Inflammatory macrophage treated with lipopolysaccharide for 4 hours (primary cell): ENCODE measurements at places on chromosomes 12 and 14.

GRCh38 chr12:16163901-16164300 lies 113.6 kb downstream of the SLC15A5 start:
- DNase-seq = peak; percentile 78

GRCh38 chr14:58395812-58396788 lies at the start of gene TOMM20L:
TOMM20L (plus strand) TSS chr14:58395930; CDS start chr14:58395958, 28 bp downstream.
- DNase-seq = peak; percentile 73

GRCh38 chr14:50667684-50667995 lies 466 bp downstream of the SAV1 start:
- no peak for DNase-seq

DNA sequence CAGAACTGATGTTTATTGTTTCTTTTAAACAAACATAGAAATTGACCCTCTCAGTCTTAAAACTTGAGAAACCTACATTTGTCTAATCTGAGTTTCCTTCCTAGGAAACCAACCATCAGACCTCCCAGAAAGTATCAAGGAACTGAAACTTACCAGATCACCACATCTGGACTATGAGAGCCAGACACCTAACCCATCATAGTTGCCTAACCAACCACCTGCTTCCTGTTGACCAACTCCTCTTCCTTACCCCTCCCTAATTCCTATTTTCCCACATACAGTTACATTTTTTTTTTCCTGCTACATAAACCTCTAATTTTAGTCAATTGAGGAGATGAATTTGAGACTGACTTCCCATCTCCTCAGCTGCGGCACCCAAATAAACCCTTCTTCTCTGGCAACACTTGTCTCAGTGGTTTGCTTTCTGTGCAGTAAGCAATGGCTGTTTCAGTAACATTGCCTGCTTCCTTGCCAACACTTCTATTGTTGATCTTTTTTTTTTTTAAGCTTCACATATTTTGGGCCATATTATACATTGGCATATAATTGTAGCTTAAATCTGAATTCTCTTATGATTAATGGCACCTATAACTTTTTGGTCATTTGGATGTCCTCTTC lies 34.3 kb downstream of the KLRD1 start:
- DNase-seq = peak; percentile 13

GRCh38 chr12:7161811-7162210 lies 27.7 kb upstream of the PEX5 start:
- no peak for DNase-seq

GRCh38 chr14:50320283-50320682 lies 8.2 kb downstream of the DMAC2L start:
- DNase-seq = peak; percentile 84

- DNase-seq = no peak
These were observed 27.4 kb downstream of the FAM234B start for GRCh38 chr12:13071305-13072280.

DNA sequence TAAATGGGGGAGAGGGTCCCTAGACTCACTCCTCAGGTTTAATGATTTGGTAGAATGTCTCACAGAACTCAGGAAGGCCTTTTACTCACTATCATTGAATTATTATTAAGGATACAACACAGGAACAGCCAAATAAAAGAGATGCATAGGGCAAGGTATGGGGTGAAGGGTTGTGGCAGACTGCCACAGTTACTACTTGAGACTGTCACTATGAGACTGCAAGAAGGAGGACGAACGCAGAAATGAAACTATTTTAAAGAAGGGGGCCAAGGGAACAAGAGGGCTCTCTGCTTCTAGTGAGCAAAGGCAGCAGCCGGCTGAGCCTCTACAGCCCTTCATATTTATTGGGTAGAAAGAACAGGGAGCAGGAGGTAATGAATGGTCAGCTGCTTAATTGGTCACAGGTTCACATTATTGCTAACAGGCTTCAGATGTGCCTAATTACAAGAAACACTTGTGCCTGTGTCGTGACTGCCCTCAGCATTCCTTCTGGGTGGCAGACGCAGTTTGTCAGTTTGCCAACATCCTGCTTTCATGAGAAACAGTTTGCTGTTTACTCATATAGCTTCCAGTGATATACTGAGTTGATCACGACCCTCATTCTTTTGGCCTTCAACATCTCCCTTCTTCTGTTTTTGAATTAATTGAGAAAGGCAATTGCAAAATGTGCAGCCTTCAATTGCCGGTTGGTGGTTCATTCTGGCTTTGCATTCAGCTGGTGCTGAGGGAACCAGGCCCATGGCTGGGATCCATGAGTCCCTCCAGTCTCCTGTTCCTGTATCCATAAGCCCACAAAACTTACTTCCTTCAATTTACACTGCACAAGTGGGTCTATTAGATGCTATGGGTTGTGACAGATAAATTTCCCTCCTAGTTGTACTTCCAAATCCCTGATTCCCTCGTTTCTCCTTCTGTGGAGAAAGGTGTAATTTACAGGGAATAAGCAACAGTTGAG lies 82.8 kb upstream of the PLEKHG7 start:
- no peak for DNase-seq

DNA sequence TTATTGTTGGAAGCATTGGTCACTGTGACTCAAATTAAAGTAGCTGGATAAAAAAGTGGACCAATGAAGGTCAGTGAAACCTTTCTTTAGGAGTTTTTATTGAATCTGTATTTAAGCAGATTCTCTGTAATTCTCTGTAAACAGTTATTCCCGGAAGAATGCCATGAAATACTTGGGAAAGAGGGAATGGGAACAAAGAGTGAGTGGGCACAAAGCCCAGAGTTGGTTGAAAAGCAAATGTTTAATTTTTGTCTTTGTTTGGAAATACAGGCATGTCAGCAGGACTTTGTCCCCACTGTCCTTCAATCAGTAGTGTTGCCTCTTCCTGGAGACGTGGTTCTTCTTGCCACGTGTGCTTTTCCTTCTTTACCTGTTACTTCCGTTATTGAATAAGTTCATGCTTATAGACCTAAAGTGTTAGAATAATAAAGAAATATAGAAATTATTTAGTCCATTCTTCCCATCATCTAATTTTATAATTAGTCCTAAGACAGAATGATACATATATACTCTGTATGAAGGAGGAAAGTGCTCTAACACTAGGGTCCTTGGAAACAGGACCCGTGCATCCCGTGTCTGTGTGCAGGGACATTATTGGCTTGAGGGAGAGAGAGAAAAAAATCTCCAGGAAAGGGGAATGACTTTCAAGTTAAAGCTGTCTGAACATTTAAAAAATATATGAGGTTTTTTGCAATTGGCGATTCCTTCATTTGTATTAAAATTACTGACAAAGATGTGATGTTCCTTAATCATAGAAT lies 2.0 kb upstream of the ANG start:
- DNase-seq = no peak
